ENCODE measurements at places on chromosomes 13 and 19.

DNA sequence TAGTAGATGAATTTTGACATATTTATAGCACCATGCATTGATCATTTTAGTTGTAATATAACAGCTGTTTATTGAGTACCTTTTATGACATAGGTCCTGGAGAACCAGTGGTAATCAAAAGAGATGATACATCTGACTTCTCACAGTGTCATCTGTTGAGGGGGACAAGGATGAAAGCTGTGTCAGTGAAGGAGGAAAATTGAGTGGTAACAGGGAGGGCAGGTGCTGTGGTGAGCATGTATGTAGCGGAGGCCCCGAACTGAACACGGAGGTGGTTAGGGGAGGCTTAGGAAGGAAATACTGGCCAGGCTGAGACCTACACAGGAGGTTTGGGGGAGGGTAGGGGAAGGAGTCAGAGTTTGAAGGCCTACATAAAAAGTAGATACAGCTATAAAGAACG, 199.7 kb downstream of the GGACT start:
- no peak for DNase-seq

DNA sequence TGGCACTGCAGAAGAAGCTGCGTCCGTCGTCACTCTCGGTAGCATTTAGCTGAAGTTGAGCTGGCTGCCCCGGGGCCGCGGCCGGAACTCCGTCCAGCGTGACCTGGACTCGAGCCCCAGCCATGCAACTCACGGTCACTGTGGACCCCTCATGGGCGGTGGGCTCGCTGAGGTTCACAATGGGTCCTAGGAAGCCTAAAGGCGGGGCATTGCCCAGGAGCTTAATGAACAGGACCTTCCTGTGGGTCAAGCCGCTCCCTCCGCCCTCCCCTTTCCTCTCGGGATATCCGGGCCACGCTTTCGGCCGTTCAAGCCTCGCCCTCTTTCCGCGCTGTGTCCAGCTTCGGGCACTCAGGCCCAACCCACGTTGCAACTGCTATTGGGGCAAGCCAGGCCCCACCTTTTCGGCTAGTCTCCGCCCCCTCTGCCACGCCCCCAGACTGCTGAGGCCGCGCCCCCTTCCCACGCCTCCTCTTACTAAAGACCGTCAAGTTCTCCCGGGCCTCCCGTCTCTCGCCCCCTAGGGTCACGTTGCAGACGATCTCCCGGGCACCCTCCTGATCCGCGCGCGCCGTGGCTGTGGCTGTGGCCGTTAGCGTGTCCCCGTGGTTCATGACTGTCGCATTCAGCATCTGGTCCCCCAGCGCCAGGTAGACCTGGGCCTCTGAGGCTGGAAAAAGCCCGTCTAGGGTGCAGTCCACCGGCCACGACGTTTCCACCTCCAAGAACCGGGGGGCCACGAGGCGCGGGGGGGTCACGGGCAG, 1.4 kb upstream of the RAVER1 start:
- no peak for DNase-seq

GRCh38 chr13:27665333-27665732, 43.6 kb downstream of the POLR1D start:
- DNase-seq: no peak

DNA sequence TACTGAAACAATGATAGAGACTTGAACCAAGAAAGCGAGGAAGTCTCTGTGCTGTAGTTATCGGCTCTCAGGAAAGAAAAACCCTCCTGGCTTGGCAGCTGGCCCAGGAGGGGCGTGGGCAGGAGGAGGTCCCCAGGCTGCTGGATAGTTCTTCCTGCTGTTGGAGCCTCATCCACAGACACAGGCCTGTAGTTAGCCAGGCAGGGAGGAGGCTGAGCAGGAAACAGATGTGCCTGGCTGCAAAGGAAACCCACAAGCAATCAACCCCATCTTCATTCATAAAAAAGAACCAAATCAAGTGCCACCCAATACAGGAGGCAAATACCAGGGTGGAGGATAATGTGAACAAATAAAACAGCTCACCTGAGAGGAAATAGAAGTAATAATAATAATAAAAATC, 86.2 kb downstream of the IRS2 start:
- DNase-seq: no peak

GRCh38 chr19:32053376-32053775, 292.0 kb upstream of the ZNF507 start:
- no peak for DNase-seq

GRCh38 chr13:53382008-53382407, 353.4 kb downstream of the OLFM4 start:
- DNase-seq: no peak

GRCh38 chr13:104315606-104316005, 1249.4 kb upstream of the SLC10A2 start:
- DNase-seq: no peak

- peak; percentile 99 for DNase-seq
Measured at GRCh38 chr19:17075035-17075863, at the start of the genes HAUS8 and MYO9B. Gene HAUS8 (minus strand): TSS chr19:17075452. CDS start chr19:17075422, 30 bp downstream. Gene MYO9B (plus strand): TSS chr19:17075777. CDS start chr19:17101718, 25,941 bp downstream.

GRCh38 chr13:22690756-22691155, 490.0 kb upstream of the SGCG start:
- no peak for DNase-seq
